HTR-8/SVneo (cell line): ENCODE measurements at places on chromosomes 12 and 14.

DNA sequence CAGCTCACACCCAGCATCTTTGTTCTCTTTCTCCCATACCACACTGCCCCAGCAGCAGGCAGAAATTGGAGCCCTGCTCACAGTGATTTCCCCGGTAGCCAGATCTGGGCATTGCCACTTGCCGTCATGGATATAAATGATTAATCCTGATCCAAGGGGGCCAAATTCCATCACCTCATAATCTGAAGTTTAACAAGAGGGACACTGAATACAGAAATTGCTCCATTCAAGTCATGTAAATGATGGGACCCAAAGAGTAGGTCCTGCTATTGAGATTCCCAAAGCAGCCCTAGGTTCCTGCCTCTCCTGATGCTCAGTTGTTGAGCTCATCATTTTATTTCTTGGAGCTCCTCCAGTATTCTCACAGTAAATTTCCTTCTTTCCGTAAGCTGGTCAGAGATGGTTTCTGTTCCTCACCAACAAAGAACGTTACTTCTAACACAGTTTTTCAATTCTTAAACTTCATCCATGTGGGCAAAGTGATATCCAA, 11.7 kb downstream of the ITPR2 start:
- DNase-seq = no peak

DNA sequence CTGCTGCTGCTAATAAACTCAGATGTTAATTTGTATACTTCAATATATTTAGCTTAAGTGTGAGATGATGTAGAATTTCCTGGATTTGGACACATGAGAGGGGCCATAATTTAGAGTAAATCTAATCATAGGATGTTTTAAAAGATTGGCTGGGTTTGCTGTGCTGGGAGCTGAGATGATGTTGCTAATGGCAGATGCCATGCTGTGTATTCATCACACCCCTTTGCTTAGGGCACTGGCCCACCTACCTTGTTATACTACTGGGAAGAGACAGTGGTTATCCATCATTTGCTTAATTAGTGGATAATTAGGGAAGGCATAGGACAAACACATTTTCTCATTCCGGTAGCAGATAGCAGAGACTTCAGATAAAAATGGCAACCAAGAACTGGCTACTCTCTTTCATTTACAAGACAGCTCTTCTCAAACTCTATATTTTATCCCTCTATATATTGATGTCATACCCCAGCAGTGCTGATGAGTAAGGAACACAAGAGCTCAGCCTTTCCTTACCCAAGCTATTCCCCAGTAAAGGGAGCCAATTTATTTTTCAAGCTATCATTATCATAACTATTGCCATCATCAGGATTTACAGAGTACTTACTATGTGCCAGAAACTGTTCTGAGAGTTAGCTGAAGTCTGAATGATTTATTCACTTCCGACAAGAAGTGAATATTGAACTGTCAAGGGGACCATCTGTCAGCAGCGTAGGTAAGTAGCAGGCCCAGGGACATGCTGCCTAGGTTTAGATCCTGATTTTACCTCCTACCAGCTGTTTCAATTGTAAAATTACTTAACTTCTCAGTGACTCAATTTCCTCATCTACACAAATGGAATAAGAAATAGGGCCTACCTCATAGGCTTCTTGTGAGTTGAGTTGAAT, 204.6 kb upstream of the FLRT2 start:
- no peak for DNase-seq

DNA sequence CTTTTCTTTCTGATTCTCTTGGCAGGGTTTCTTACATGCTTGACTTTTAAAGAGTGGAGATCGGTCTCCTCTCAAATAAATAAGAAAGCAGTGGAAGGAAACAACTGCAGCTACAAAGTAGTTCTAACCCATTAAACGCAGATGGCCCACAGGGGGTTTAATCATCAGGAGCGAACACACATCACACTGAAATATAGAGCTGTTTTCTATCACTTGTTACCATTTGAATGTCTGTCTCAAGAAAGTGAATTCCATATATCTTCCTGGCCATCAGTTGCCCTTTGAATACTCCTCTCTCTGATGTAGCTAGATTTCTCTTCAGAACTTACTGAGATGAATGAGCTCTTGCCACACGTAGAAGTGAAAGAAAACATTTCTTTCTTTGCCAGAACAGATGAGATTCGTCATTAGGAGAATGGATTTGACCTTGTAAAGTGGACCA, 29.1 kb downstream of the ALX1 start:
- no peak for DNase-seq

- no peak for DNase-seq
These were observed 11.3 kb downstream of the ERG28 start for GRCh38 chr14:75649337-75649736.

- DNase-seq = no peak
These were observed 56.7 kb upstream of the GALNT9 start for GRCh38 chr12:132385923-132386751.

DNA sequence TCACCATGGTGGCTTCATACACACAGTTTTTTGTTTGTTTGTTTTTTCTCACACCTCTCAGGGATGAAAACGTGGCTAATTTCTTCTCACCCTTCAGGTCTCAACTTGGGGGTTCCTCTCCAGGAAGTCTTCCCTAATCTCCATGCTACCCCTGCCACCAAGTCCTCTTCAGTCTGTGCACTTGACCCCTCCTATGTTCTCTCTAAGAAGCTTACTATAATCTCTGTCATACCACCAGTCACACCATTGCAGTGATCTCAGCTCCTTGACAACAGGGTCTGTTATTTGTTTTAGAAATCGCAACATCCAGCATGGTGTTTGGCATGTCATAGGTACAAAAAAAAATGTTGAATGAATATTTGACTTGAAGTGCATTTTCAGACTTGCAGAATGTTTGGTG, 83.4 kb downstream of the PRORP start:
- no peak for DNase-seq

GRCh38 chr14:20428802-20429201, 7.2 kb downstream of the KLHL33 start:
- no peak for DNase-seq

DNA sequence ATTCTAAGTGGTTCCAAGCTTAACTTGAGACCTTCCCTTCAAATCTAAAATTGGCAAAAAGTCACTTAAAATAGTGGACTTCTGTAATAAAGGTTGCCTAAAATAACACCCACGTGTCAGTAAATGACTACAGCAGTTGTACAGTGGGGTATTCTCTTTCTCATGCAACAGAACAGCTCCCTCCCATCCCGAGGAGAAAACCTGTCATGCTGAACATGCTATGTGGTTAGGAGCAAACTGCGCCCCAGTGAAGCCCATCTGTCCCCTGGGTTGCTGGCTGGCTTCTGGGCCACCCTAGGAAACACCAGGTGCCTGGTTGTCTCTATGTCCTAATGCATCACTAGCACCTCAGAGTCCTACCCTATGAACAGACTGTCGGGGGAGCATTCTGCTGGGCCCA, 2.7 kb downstream of the BTBD6 start:
- DNase-seq = no peak

DNA sequence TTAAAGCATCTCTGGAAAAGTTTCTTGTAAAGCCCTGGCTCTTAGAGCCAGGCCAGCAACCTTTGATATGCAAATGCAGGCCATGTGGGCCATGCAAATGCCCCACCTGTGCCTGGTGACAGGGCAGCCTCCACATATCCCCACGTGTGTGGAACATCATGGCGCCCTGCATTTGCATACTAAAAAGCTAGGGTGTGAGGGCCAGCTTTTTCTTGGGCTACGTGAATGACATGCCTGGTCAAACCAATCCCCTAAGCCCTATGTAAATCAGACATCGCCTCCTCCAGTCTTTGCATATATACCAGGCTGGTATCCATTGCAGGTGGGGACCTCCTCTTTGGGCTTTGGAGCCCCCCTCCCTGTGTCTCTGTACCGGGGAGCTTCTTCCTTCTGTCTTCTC, 6.4 kb downstream of the CSRP2 start:
- no peak for DNase-seq

- DNase-seq = no peak
These were observed 46.9 kb upstream of the CAND1 start for GRCh38 chr12:67222302-67222701.

- DNase-seq = no peak
These were observed 48.4 kb upstream of the TMTC2 start for GRCh38 chr12:82638324-82638723.

DNA sequence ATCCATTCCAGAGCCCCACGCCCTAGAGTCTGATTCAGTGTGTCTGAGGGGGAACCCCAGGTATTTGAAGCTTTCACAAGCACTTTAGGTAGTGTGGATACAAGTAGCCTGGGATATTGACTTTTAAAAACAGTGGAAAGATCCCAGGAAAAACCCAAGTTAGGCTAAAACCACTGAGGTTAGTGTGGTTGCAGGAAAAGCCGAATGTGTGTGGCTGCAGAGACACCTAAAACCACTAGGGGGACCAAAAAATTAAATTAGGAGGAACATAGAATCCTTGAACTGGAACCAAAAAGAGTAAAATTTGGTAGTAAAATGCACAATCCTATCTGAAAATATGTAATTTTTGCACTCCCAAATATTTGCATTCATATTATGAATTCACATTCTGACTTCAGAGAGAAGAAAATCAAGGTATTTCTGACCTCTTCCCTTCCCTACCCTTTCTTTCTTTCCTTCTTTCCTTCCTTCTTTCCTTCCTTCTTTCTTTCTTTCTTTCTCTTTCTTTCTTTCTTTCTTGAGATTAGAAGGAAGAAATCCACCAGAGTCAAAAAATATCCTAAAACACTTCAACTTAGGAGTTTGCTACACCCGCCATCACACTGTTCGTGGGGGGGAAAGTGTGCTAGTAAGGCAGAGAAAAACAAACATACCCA, 37.8 kb downstream of the SLCO1A2 start:
- DNase-seq = peak; percentile 5

DNA sequence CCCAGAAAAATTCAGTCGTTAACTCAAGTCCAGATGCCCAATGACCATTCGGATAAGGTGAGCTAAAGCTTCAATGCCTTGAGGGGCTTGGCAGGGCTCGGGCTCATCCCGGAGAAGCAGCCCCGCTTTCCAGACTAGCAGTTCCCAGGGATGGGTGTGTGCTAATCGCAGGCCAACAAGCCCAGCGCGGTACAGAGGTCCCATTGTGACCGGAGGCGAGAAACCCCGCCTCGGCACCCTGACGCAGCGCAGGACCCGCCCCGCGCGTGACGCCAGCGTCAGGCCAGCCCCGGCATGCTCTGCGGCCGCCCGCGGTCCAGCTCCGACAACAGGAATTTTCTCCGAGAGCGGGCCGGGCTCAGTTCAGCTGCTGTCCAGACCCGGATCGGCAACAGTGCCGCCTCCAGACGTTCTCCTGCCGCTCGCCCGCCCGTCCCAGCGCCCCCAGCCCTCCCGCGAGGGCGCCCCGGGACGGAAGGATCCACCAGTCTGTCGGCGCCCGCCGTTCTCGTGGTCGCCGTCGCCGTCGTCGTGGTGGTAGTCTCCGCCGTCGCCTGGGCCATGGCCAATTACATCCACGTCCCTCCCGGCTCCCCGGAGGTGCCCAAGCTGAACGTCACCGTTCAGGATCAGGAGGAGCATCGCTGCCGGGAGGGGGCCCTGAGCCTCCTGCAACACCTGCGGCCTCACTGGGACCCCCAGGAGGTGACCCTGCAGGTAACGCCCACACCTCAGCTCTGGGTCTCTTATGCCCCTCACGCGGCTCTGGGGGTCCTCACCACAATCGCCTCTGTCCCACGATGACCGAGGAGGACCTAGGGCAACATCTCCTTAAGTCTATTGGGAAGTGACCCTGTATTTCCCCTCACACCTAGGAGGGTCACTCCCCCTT, at the start of gene ETNK1:
Gene ETNK1 (plus strand): TSS at position 302 of the 892 bp plus-strand sequence. CDS start 260 bp downstream, at position 562.
- peak; percentile 97 for DNase-seq

DNA sequence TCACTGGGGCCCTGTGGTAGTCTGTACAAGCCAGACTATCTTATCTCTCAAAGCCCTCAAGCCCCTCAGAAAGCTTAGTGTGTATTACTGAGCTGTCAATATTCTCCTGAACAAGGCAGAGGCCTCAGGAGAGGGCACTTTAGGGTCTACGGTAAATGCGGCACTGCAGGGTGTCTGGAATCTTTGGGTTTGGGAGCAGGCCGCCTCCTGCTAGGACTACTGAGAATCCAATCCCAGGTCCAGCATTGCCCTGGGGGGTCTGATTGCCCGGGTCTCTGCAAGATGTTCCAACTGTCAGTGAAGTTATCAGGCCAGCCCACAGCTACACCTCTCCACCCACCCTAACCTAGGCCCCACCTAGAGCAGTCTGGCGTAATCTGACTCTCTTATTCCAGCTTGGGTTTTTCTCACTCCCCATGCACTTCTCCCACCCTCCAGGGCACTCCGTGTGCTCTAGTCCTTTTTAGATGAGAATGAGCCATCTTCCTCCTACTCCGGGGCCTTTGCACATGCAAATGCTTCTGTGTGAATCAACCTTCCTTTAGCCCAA, 4.3 kb upstream of the ZFP36L1 start:
- DNase-seq = no peak

DNA sequence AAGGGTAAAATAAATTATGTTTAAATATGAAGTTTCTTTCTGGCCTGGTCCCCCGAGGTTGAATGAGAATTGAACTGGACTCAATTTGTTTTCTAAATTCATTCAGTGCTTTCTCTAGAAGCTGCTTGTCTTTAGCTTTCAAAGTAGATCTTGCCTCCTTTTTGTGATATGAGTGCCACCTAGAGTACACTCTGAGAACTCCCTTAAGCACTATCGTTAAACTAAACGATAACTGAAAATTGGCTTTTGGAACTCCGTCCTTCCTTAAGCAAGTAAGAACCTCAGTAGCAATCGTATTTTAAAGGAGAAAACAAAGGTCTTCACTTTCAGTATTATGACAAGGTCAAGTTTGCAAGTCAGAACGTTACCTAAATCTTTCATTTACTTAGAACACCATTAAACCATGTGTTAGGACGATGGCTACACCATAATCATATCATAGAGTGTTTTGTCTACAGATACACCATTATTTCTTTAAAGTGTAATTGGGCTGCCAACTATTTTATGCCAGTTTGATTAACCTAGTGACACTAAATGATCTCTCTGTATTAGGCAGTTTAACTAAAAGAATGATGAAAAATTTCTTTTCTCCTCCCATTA, 364.8 kb downstream of the SNAPC1 start:
- peak; percentile 86 for DNase-seq

GRCh38 chr14:22319526-22320361, 269.3 kb downstream of the DAD1 start:
- no peak for DNase-seq

- no peak for DNase-seq
These were observed 213.2 kb upstream of the PRICKLE1 start for GRCh38 chr12:42802785-42803189.
